Activated CD4-positive, alpha-beta T cell treated with anti-CD3 and anti-CD28 coated beads, Interleukin-2, amount 50 U/mL, for 16 hours (primary cell): ENCODE measurements at places on chromosomes 3 and 15.
A peak's percentile ranks its signal among the peaks of the same experiment; 100 is the strongest.

DNA sequence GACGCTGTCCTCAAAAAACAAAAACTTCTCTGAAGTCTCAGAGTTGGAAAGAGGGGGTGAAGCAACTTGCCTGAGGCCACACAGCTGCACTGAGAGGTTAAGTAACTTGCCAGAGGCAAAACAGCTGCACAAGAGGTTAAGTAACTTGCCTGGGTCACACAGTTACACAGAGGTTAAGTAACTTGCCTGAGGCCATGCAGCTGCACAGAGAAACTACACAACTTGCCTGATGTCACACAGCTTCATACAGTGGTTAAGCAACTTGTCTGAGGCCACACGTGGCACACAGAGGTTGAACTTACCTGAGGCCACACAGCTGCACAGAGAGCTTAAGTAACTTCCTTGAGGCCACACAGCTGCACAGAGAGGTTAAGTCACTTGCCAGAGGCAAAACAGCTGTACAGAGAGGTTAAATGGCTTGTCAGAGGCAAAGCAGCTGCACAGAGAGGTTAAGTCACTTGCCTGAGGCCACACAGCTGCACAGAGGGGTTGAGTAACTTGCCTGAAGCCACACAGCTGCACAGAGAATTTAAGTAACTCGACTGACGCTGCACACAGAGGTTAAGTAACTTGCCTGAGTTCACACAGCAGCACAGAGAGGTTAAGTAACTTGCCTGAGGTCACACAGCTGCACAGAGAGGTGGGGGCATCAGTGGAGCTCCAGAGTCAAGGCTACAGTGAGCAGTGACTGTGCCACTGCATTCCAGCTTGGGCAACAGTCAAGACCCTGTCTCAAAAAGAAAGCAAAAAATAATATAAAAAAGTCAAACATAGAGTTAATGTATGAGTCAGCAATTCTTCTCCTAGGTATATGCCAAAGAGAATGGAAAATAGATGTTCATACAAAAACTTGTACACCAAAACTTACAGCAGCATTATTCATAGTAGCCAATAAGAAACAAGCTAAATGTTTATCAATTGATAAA, 12.0 kb upstream of the ACAD9 start:
- DNase-seq = peak; percentile 24

DNA sequence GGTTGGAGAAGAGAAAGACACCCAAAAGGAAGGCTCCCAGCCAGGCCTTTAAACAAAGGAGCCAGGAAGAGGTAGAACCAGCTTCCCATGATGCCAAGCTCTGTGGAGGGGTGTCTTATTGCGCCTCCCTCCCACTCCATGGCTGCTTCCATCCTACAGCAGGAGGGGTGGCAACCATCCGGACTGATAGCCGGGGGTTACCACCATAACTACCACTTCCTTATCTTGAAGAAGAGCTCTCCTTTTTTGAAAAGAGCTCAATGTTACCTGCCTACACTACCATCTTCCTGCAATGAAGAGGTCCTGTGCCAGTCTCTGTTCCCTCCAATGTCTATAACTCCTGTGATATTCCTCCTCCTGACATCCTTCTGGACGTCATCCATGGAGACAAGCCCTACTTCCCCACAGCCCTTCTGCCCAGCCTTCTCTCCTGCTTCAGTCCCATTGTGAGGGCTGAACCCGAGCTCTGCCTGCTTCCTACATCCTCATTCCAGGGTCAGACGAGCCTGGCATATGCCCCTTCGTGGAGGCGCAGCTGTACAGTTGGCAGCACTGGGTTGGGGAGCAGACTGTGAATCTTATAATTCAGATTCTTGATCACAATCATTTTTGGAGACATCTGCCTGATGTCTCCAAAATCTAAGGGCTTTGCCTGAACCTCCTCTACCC, 8.5 kb downstream of the CCDC9B start:
- no peak for DNase-seq

GRCh38 chr3:41224120-41224806, 25.0 kb downstream of the CTNNB1 start:
- no peak for DNase-seq

- DNase-seq = no peak
Observed at GRCh38 chr15:74123131-74123429, 7.3 kb upstream of the ISLR2 start.

GRCh38 chr15:67998599-67999133, 55.4 kb upstream of the PIAS1 start:
- DNase-seq = no peak

DNA sequence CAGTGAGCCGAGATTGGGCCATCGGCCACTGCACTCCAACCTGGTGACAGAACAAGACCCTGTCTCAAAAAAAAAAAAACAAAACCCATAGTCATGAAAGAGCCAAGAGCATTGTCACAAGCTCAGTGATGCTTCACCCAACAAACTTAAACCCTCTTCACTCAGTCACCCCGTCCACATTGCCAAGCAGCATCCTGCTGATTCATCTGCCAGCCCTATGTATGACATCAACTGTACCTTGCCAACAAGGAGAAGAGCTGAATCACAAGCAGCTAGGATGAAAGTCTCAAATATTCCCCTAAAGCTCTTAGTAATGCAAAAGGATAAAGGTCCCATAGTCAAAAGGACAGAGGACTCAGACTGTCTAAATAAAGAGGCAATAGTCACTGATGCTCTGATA, 90.0 kb downstream of the ANO10 start:
- peak; percentile 49 for DNase-seq

- no peak for DNase-seq
Observed at GRCh38 chr3:11455956-11456355, 183.8 kb downstream of the ATG7 start.

DNA sequence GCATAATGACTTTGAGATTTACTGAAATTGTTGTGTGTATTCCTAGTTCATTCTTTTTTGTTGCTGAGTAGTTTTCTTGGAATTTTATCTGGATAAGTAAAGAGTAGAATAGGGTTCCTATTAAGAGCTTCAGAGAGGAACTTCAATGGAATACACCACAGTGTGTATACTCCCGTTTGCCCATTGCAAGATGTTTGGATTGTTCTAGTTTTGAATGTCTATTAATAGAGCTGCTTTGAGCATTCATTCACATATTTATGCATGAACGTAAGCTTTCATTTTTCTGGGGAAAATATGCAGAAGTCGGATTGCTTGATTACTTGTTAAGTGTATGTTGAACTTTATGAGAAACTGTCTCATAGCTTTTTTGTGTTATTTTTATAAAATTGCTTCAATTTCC, 580.5 kb downstream of the OTOL1 start:
- no peak for DNase-seq

GRCh38 chr15:48559285-48559684, 86.2 kb downstream of the FBN1 start:
- no peak for DNase-seq

DNA sequence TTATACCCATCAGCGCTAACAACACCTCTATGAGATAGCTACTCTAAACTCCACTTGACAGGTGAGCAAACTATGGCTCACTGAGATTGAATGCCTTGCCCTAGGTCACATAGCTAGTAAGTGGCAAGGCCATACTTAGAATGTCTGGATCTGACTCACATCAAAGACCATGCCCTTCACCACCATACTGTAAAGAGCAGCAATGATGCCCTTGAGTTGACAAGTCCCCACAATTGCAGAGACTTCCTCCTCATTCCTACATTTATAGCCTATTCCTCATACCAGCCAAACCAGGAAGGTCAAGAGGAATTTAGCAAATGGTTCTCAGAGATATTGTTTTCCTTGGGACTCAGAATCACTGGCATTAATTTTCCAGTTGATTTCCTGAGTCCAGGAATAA, 157.8 kb upstream of the SNTN start:
- no peak for DNase-seq

- no peak for DNase-seq
Observed at GRCh38 chr3:58041826-58042324, 33.7 kb downstream of the FLNB start.

- no peak for DNase-seq
Observed at GRCh38 chr15:52787123-52787503, 3.0 kb downstream of the ONECUT1 start.

- no peak for DNase-seq
Observed at GRCh38 chr3:173676094-173676493, 278.6 kb downstream of the NLGN1 start.

DNA sequence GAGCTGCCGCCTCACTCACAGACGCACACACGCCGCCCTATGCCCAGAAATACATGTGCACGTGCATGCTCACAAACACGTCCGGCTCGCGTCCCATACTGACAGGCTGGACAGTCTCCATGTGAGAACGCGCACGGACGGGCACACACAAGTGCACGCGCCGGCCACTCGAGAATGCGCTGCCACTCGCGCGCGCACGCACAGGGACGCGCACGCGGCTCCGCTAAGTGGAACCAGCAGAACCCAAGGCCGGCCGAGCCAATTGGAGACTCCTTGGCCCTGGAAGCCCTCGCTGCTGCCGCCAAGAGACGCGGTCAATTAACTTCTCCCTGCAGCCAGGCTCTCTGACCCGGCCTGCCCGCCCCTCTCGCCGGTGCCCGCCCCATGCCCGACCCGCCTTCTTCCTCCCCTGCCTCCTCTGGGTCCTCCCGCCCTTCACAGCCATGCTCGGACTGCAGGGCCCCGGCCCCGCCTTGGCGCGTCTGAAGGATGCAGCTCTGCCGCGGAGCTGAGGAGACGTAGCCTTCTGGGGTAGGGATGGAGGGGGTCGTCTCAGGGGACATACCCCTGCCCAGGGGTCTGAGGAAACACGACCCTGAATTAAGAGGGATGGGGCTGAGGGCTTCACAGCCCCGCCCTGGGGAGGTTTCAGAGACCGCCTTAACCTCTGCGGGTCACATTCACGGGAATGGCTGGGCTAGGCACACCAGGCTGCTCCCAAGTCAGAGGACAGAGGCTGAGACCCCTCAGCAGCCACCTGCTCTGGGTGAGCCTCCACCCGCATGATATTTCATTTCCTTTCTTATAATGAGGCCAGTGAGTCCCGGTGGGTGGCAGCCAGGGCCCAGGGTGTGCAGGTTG, 15.0 kb downstream of the PTH1R start:
- DNase-seq = no peak
